ENCODE measurements at places on chromosomes 12 and 14. TPM values are rescaled to one million over a fixed set of nuclear protein-coding genes. Genes with fewer than 3 reads are reported as not detected.

TMCC3 gene
- 20.7 TPM for total RNA-seq

ANHX gene
- total RNA-seq, result not detected

- DNase-seq, result no peak
Observed at GRCh38 chr12:118908811-118909210, 72.5 kb upstream of the SRRM4 start.

DNA sequence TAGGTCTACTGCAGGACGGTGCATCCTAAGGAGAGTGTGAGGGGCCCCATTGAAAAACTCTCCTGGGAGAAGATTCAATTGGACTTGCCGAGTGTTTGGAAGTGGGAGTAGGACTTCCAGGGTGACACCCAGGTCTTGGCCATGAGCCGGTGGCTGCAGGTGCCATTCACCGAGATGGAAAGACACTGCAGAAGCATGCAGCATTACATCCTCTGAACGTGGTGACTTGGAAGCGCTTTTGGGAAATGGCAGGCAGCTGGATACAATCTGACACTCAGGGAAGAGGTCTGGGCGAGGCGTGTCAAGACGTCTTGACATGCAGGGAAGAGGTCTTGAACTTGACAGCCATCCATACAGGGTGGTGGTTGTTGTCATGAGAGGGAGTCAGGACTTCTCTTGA is 126.9 kb downstream of the PAPOLA start:
- no peak for DNase-seq

DNA sequence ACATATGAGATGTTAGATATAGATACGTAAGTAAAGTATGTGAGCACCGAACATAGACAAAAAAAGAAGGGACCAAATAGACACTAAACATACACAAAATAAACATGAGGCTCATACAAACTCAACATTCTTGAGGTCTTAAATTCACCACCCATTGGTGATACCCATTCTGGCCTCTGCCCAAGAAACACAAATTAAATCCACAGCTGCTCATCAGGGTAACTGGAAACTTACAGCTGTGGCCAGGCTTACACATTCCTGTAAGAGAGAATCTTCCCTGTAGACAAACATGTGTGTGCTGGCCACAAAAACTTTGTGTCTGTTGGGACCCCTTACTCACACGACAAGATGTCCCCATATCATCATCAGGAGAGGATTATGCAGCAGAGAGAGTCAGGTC is 22.4 kb downstream of the MAGOHB start:
- DNase-seq, result no peak

GRCh38 chr14:68367536-68367935 is 425.3 kb downstream of the ZFP36L1 start:
- no peak for DNase-seq

DNA sequence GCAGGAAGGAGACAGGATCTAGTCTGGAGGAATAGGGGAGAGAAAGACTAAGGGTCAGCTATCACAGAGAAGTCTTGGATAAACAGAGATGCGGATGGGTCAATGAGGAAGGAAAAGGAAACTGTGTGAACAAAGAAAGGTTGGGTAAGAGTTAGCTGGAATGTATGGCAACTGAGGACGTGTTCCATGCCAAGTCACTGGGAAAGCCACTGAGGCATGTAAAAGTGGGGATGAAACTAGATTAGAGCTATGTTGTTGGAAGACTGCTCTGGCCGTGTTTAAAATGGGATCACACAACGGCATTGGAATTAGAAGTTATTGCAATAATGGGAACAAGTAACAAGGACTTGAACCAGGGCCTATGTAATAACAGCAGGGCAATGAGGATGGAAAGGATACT is 3.9 kb upstream of the NR2C1 start:
- DNase-seq, result no peak

GRCh38 chr14:77557391-77557790 is 58.8 kb upstream of the ISM2 start:
- DNase-seq, result no peak

- DNase-seq, result no peak
Observed at GRCh38 chr12:98453070-98453469, 62.3 kb upstream of the TMPO start.

GRCh38 chr14:104636131-104636530 is 31.6 kb upstream of the TMEM179 start:
- DNase-seq, result no peak

GRCh38 chr12:116066381-116067230 is 210.9 kb downstream of the MED13L start:
- DNase-seq, result peak; percentile 67

DNA sequence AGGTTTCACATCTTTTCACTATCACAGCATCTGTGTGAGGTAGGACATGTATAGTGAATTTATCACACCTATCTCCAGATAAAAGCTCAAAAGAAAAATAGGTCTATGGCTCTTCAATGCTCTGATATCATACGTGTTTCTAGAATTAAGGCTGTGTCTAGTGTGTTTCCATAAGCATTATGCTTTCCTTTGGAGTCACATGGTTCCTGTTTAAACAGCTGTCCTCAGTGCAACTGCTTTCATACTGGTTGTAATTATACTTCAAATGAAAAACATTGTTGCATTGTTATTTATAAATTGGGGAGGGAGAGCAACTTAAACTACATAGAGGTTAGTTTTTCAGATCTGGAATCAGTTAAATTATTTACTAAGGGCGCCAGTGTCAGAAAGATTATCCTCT is 151.6 kb downstream of the SYT1 start:
- DNase-seq, result peak; percentile 17

GRCh38 chr14:88929656-88930436 is 105.4 kb downstream of the TTC8 start:
- DNase-seq, result no peak

DNA sequence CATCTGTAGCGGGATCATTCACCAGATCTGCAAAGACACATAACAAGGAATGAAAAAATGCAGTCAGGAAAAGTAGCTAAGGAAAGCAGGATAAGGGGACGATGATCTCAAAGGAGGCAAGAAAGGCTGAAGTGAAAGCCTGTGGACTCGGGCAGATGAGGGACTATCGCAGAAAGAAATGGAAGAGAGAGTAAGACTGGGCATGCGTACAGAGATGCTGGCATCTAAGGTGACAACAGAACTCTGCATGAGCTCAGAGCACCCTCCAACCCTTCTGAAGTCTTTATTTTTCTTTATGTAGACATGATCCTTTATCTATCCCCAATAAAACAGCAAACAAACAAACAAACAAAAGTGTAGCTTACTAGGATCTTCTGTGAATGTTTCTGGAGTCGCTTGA is 7.2 kb downstream of the MFAP5 start:
- no peak for DNase-seq

- no peak for DNase-seq
Observed at GRCh38 chr12:101792046-101792931, 38.5 kb downstream of the GNPTAB start.

All from tongue (tissue), 3 donors.